ENCODE measurements at places on chromosomes 4 and X. TPM values are rescaled to one million over a fixed set of nuclear protein-coding genes. Genes with fewer than 3 reads are reported as not detected.

SSX1 gene
- not detected for polyA plus RNA-seq

GRCh38 chr4:23654791-23655190, 235.1 kb downstream of the PPARGC1A start:
- DNase-seq: no peak

CXCL10 gene
- polyA plus RNA-seq: 5.1 TPM

- DNase-seq: no peak
Measured at GRCh38 chr4:110248100-110248499, 49.7 kb upstream of the ELOVL6 start.

DNA sequence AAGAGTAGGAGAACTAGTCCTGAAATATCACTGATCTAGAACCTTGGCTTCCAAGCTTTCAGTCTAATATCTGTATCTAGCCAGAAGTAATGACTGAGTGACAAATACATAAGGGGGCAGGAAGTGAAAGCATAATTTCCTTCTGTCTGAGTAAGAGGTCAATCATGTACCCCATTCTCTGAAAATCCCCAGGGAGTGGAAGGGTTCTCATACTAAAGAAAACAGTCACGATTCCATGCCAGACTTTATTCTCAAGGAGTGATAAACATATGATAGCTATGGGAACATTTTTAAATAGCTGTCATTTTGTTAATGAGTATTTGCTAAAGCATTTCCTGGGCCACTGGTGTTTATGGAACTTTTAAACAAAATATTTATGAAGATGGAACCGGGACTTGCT, 308.5 kb downstream of the ARHGAP24 start:
- DNase-seq: no peak

DNA sequence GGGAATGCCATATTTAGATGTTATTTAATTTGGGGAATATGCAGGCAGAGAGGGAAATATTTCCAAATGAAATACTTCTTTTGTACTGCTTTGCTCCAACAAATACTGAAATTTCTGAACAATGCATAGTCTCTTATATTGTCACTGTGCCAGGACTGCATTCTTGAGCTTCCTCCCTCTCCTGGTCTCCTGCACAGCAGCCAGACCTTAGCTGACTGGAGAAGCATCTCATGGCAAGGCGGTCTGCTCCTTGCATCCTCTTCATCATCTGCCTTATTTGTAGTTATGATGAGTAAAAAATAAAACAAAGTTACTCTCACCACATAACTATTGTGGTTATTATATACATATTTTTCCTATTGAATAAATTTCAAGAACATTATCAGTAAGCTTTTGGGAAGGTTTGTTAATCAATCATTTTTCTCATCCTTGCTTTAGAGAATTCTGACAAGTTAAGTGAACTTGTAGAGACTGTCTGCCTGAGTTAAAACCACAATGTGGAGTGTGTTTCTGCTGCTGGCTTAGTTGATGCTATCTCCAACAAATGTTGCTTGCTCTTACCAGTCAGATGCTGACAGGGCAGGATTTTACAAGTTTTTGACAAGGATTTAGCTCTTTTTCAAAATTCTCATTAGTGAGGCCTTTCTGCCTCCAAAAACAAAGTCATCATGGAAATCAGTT, 153.6 kb downstream of the SOWAHB start:
- no peak for DNase-seq

- no peak for DNase-seq
Measured at GRCh38 chrX:54530357-54530900, 410 bp downstream of the GNL3L start.

DUX4 gene
- not detected for polyA plus RNA-seq

FUNDC2 gene
- 118 TPM for polyA plus RNA-seq

DNA sequence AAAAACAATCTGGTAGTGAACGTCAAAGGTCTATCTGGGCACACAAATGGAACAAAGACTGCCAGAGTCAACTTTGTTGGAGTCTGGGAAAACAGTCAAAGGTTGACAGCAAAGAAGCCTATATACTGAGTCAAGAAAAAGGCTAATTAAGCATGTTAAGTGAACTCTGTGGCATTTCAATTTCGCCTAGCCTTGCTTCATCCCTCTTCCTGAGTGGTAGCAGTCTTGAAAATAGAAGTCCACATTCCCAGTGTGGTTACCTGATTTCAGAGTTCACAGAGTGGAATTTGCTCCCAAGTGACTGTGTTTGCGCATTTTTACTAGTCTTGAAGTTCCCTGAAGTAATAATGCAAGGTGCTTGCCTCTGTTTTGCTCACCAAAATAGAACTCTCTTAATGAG, 760.0 kb downstream of the FSTL5 start:
- DNase-seq: no peak

DNA sequence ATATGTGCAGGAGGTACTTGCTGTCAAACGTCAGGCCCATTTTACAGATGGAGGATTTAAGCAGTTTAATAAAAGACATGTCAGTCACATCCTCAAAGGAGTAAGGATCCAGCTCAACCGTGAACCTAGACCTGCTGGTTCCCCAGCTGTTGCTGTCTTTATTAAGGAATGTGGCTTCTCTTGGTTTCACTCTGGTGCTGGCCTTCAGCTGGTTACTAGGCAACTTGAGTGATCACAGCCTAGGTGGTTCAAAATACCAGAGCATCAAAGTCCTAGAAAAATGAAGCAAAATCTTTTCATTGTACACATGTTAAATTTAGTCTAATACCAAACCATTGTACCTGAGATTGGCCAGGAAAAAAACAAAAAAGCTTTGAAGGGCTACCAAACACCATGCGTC, 32.7 kb upstream of the GLRA2 start:
- no peak for DNase-seq

GRCh38 chr4:137676357-137676998, 144.2 kb upstream of the PCDH18 start:
- no peak for DNase-seq

GRCh38 chrX:15750611-15751154, 12.6 kb downstream of the CA5B start:
- no peak for DNase-seq

DNA sequence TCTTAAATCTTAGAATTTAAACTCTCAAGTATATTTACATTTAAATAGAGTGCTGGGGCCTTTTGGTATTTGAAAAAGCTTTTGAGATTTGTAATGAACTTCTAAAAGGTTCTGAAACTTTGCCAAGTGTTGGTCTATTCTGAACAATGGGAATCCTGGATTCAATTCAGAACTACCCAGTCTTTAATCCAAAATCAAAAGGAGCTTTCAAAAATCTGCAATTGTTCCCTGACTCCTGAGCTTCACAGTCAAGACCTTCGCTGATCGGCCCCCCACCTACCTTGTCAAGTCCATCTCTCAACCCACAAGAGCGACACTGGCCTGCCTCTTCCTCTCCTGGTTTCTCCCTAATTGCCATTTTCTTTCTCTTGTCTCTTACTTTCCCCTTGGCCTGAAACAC, 666.1 kb upstream of the BOD1L1 start:
- DNase-seq: no peak

DNA sequence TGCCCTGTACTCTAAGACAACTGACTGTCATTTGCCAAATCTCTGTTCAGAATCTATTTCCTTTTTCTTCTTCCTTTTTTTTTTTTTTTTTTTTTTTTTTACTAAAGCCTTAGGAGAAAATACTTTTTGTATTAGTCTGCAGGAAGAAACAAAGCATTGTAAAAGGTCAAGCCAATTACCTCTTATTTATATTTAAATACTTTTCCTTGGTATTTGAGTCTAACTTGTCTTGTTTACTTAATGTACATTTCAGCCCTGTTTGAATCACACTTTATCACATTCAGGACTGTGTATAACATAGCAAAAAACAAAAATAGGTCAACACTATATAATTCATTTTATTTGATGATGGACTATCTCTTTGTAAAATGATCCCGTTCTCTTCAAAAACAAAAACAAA, 262.2 kb downstream of the RPA4 start:
- DNase-seq: no peak

ANXA3 gene
- polyA plus RNA-seq: 44.5 TPM

FGA gene
- not detected for polyA plus RNA-seq

SULT1E1 gene
- polyA plus RNA-seq: 554 TPM

- DNase-seq: no peak
Measured at GRCh38 chr4:177119691-177120090, 190.0 kb upstream of the NEIL3 start.

SMARCA1 gene
- 110 TPM for polyA plus RNA-seq
